NK-92 treated with Interleukin-12 subunit alpha and Interleukin-12 subunit beta, amount 100 ng/mL, for 24 hours (cell line): ENCODE measurements at places on chromosomes 12 and 14.

DNA sequence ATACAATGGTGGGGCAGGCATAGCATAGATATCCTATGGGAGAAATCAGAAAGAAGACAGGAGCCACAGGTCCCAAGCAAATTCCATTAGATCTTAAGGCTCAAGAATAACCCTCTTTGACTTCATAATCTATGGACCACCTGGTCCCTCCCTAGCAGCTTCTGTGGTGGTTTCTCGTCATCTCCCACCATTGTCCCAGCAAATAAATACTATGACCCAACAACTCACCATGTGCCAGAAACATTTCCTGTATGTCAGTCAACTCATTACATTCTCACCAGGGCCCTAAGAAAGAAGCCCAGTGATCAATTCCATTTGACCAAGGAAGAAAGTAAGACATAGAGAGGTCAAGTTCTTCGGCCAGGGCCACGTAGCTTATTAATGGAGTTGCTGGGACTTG, 646.2 kb downstream of the VRK1 start:
- no peak for DNase-seq

GRCh38 chr12:17192721-17193120, 586.8 kb upstream of the LMO3 start:
- no peak for DNase-seq

DNA sequence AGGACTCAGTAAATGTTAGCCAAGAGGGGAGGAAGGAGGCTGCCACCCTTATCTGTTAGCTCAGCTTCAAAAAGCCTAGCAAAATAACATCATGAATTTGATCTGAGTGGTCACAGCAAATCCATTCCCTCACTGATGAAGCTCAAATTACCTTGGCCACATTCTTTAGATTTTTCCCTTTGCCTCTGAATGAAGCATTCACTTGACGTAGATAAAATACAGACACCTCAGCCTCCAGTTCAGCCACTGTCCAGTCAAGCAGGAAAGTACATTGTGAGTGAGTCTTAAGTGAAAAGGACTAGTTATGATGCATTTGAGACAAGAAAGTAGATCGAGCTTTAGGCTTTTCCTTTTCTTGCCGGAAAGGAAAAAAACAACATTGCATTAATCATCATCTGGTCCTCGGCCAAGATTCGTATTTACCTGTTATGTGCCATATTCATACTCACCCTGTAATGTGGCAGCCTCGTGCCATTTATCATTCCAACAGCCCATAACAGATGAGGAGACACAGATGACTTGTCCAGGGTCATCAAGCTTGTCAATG, 146.5 kb downstream of the ETV6 start:
- DNase-seq: no peak

- no peak for DNase-seq
These were observed 40.7 kb downstream of the PPFIBP1 start for GRCh38 chr12:27564612-27565213.

GRCh38 chr12:79266343-79267144, 402.0 kb downstream of the SYT1 start:
- DNase-seq: no peak
